ENCODE measurements at places on chromosomes 13 and 19.

GRCh38 chr13:85693889-85694511, 105.2 kb downstream of the SLITRK6 start:
- H3K4me3 ChIP-seq = no peak overlapping the region
- H3K4me1 ChIP-seq = no peaks in the 10 kb centered on the region
- no peaks in the 10 kb centered on the region for H3K36me3 ChIP-seq

DNA sequence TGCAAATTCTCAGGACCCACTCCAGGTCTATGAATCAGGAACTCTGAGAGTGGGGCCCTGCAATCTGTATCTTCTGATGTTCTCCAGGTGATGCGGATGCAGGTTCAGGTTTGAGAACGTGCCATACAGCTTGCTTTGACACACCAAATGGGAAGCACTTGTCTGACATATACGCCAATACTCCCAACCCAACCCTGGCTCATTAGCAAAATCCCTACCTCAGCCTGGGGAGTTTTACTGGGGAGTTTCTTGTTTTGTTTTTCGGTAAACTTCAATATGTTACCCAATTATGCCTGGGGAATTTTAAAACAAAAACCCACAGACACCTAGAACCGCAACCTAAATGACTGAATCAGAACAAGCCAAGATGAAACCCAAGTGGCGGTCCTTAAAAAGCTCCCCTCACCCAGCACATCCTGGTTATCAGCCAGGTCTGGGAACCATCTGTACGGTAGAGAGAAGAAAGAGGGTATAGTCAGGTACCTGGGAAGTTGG, 41.2 kb downstream of the ABCC4 start:
- no peaks in the 10 kb centered on the region for H3K27me3 ChIP-seq
- H3K4me1 ChIP-seq = no peaks in the 10 kb centered on the region
- no peaks in the 10 kb centered on the region for H3K36me3 ChIP-seq
- no peak overlapping the region for H3K27ac ChIP-seq

GRCh38 chr19:46861691-46862502, 1.1 kb downstream of the ARHGAP35 start:
- no peaks in the 10 kb centered on the region for H3K36me3 ChIP-seq
- DNase-seq = no peak
- H3K27me3 ChIP-seq = no peaks in the 10 kb centered on the region
- H3K4me3 ChIP-seq = peak overlapping the region; percentile 69

- H3K4me1 ChIP-seq = no peaks in the 10 kb centered on the region
- H3K4me3 ChIP-seq = no peak overlapping the region
- DNase-seq = no peak
- H3K27me3 ChIP-seq = no peaks in the 10 kb centered on the region
Measured at GRCh38 chr13:28544026-28544425, 49.1 kb upstream of the FLT1 start.

GRCh38 chr19:53977991-53978731, 13.3 kb upstream of the CACNG6 start:
- no peaks in the 10 kb centered on the region for H3K36me3 ChIP-seq
- no peak overlapping the region for H3K4me3 ChIP-seq
- no peaks in the 10 kb centered on the region for H3K4me1 ChIP-seq
- peak; percentile 21 for DNase-seq

DNA sequence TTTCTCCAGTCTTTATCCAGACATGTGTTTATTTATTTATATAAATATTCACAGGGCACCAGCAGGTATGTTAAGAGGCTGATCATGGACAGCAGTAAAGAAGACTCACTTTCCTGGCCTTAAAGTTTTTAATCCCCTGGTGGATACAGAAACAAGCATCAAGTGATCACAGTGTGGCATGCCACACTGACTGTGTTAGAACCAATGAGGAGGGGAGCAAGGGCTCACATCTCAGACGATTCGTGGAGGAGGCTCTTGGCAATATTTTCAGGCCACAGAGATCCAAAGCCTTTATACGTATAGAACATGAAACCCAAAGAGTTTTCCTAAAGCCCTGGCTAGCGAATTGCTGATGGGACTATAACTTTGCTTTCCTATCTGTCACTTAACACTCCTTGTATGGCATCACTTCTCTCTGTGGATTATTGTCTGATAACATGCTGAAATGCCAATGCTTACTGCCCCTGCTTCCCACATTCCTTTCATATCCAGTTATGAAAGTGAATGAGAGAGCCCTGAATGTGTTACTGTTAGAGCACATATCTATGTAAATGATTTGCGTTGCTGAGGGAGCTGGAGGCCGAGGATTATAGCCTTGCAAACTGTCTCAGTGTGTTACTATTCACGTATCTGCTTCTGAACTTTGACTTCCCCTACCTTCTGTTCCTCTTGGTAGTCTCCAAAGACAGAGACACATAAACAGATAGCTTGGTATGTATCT, 37.6 kb downstream of the POLR1D start:
- no peaks in the 10 kb centered on the region for H3K4me1 ChIP-seq
- no peak overlapping the region for H3K27ac ChIP-seq
- H3K4me3 ChIP-seq = no peak overlapping the region

DNA sequence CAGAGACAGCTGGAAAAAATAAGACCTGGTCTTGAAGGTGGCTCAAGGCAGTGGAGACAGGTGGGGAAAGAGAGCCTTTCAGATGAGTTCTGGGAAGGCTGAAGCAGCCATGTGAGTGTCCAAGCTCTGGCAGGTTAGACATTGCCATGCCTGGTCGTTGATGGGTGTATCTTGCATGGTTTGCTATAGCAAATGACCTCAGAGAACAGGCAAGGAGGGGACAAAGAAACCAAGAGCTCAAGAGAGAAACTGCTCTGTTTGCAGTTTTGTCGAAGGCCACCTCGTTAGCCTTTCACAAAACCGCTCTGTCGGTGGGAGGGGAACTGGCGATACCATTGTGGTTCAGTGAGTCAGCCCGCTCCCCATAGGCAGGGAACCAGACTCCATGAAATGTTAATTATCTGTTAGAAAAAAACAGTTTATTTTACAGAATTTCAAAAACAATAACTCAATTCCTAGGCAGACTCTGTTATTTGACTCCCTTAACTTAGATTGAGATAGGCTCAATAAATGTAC, 82.8 kb upstream of the ARGLU1 start:
- no peaks in the 10 kb centered on the region for H3K4me1 ChIP-seq
- H3K36me3 ChIP-seq = no peaks in the 10 kb centered on the region
- H3K4me3 ChIP-seq = no peak overlapping the region
- H3K27me3 ChIP-seq = no peaks in the 10 kb centered on the region
- no peak overlapping the region for H3K27ac ChIP-seq
- no peak for DNase-seq

DNA sequence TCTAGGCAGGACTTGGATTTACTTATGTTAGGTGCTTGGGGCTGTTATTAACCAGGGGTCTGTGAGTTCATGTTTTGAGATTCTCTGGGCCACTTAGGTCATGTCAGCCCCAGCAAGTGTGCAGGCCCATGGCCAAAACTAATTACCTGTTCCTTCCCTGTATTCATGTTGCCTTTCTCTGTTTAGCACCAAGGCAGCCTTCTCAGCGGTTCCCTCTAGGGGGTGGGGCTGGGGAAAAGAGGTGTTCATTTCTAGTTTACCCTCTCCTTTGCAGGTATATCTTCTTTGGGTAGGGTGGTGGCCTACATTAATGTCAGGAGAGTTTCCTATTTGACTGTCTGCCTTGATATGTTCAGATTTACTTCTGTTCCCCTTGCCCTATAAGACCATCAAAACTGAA, 61.7 kb downstream of the PDS5B start:
- no peak overlapping the region for H3K27ac ChIP-seq
- DNase-seq = no peak
- H3K27me3 ChIP-seq = no peaks in the 10 kb centered on the region
- H3K4me3 ChIP-seq = no peak overlapping the region

GRCh38 chr13:102170305-102170704, 231.5 kb downstream of the FGF14 start:
- H3K4me1 ChIP-seq = no peaks in the 10 kb centered on the region
- H3K27ac ChIP-seq = no peak overlapping the region
- H3K27me3 ChIP-seq = no peaks in the 10 kb centered on the region
- H3K4me3 ChIP-seq = no peak overlapping the region

DNA sequence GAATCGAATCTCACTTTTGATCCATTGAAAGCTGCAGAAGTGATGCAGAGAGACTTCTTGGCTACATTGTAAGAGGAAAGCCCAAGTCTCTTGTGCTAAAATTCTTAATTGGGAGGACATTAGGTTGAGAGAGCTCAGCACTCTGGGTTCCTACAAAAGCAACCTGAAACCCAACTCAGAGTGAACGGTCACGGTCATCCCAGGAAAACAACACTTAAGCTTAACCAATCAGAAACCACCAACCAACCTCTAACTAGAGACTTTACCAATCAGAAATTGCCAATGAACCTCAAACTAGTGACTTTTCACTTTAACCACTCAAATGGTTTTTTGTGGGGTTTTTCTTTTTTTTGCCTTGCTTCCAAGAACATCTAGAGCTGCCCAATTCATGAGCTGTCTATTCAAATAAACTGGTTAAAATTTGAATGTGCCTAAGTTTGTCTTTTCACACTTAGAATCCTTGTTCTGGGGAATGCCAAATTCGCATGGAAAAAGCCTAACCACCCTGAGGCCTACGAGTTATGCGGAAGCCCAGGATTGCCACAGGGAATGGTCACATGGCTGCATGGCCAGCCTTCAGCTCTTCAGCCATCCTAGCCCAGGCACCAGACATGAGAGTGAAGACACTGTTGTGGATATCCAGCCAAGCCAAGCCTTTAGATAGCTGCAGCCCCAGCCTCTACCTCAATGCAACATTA, 17.8 kb upstream of the CLN5 start:
- no peaks in the 10 kb centered on the region for H3K36me3 ChIP-seq
- no peak overlapping the region for H3K4me3 ChIP-seq
- no peaks in the 10 kb centered on the region for H3K27me3 ChIP-seq
- no peaks in the 10 kb centered on the region for H3K4me1 ChIP-seq
- no peak overlapping the region for H3K27ac ChIP-seq

DNA sequence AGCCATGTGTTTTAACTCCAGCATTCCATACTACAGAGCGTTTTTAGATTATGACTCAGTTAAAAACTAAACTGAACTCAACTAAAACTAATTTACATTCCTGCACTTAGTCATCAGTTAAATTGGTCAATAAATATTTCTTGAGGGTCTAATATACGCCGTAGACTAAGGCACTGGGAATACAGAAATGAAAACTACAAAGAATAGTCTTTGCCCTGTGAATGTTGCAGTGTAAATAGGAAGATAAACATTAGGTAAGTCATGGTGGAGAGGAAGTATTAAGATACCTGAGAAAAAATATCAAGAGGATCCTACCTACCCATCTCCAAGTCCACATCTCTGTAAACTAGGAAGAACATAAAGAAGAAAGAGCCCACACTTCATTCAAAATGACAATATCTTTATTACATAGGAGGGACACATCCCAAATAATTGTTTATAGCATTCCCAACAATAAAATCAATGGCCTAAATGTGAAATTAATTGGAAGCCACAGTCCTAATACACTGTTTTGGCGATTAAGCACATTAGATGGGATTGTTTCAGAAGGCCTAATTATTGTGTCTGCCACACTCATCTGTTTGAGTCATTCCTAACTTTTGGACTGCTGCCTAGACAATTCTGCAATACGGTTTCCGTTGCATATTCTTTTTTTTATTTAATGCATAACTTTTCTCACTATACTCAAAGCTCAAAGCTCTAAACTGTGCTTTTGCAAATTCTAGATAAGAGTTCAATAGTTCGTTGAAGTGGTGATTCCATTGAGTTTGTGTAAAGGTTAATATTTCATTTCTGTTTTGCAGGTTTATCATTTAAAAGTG, 52.9 kb downstream of the MBNL2 start:
- DNase-seq = no peak
- peaks cover 4% of the 10 kb centered on the region for H3K4me1 ChIP-seq
- H3K36me3 ChIP-seq = no peaks in the 10 kb centered on the region

DNA sequence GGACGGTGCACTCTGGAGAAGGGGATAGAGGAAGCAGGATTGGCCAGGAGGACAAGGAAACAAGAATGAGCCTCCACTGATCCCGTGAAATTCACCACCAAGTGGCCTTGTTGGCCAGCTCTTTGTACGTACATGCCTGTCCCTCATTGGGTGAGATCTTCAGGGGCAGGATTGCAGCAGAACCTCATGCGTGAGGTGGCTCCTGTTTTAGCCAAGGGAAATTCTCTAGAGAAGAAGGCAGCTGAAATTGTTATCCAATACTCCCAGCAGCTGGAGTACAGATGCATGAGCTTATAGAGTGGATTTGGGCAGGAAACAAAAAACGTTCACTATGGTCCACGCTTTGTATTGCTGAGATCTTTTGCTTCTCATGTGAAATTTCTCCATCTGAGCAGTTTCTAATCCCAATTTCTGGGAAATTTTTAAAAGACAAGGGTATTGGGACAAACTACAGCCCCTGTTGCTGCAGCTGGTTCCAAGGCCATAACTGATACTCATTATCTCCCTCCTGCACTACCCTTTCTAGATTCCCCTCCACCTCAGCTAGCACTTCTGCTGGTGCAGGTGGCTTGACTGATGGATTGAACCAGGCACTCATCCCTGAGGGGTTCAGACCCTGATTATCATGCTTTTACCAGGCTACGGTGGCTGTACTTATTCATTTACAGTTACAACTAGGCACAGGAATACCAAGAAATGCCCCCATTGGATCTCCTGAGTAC, 3.9 kb upstream of the RNF6 start:
- H3K4me1 ChIP-seq = no peaks in the 10 kb centered on the region
- H3K36me3 ChIP-seq = no peaks in the 10 kb centered on the region
- DNase-seq = no peak
- H3K27me3 ChIP-seq = no peaks in the 10 kb centered on the region
- no peak overlapping the region for H3K4me3 ChIP-seq

GRCh38 chr13:20566468-20566897, 474 bp upstream of the IFT88 start:
- no peaks in the 10 kb centered on the region for H3K27me3 ChIP-seq
- H3K36me3 ChIP-seq = no peaks in the 10 kb centered on the region
- no peaks in the 10 kb centered on the region for H3K4me1 ChIP-seq

DNA sequence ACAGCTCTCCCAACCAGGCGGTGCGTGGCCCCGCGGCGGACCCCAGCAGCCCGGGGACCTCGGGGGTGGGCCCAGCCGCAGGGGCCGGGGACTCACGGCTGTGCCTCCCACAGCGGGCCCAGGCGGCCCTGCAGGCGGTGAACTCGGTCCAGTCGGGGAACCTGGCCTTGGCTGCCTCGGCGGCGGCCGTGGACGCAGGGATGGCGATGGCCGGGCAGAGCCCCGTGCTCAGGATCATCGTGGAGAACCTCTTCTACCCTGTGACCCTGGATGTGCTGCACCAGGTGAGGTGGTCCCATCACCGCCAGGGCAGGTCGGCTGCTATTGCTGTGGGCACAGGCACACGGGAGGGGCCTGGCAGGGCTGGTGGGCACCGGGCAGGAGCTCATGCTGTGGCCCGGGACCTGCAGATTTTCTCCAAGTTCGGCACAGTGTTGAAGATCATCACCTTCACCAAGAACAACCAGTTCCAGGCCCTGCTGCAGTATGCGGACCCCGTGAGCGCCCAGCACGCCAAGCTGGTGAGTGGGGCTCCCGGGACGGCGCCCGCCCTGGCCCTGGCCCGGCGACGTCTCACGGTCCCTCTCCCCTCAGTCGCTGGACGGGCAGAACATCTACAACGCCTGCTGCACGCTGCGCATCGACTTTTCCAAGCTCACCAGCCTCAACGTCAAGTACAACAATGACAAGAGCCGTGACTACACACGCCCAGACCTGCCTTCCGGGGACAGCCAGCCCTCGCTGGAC, 7.3 kb downstream of the PTBP1 start:
- no peak overlapping the region for H3K4me3 ChIP-seq
- DNase-seq = no peak
- H3K4me1 ChIP-seq = peaks cover 21% of the 10 kb centered on the region
- H3K27ac ChIP-seq = no peak overlapping the region
- no peaks in the 10 kb centered on the region for H3K36me3 ChIP-seq

- no peaks in the 10 kb centered on the region for H3K4me1 ChIP-seq
- H3K36me3 ChIP-seq = no peaks in the 10 kb centered on the region
- H3K27ac ChIP-seq = peak overlapping the region; percentile 55
- no peak overlapping the region for H3K4me3 ChIP-seq
Measured at GRCh38 chr19:1825909-1826556, 14.0 kb upstream of the ATP8B3 start.

Data from uterus (tissue), 4 donors.